ENCODE measurements at places on chromosomes 12 and 14.

- DNase-seq = no peak
Measured at GRCh38 chr14:57462551-57462950, 31.1 kb downstream of the CCDC198 start.

DNA sequence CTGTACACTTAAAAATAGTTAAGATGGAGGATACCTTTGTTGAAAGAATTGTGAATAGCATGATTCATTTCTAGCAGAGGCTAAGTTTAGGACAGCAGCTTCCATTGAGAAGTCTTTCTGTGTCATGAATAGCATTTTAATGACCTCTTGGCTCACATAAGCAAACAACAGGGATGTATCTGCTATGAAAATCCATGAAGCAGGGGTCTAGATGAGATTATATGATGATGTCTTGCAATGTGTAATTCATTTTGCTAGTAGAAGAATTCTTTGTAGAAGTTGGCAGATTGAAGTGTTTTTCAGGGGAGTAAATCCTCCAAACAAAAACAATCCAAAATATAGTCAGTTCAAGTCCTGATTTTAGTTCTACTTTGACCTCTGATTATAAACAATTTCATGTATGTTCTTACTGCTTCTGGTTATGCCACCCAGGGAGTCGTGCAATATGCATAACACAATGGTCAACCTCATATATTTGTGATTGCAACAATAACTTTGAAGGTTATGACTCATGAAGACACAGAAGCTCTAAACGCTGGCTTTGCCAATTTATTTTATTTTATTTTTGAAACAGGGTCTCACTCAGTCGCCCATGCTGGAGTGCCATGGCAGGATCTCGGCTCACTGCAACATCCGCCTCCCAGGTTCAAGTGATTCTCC is 6.9 kb upstream of the RD3L start:
- DNase-seq = no peak

GRCh38 chr14:24713404-24713803 is 79.4 kb upstream of the GZMB start:
- no peak for DNase-seq

- no peak for DNase-seq
Measured at GRCh38 chr12:124650912-124651311, 83.5 kb upstream of the NCOR2 start.

DNA sequence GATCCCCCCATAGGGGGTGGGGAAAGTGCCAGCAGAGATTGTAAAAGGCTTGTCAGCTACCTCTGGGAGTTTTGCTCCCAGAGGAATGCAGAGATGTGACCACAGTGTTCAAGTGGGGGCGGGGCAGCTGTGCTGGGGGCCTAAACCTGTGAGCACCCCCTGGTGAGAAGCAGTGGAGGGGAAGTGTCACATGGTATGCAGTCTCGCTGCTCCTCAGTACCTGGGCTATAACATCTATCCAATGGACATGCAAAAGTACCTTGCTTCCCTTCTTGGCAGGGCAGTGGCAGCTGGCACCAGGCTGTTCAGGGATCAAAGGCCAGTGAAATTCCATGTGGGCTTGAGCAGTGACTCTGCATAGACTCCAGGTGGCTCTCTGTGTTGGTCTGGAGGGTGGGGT is 20.3 kb downstream of the OR4K2 start:
- no peak for DNase-seq

DNA sequence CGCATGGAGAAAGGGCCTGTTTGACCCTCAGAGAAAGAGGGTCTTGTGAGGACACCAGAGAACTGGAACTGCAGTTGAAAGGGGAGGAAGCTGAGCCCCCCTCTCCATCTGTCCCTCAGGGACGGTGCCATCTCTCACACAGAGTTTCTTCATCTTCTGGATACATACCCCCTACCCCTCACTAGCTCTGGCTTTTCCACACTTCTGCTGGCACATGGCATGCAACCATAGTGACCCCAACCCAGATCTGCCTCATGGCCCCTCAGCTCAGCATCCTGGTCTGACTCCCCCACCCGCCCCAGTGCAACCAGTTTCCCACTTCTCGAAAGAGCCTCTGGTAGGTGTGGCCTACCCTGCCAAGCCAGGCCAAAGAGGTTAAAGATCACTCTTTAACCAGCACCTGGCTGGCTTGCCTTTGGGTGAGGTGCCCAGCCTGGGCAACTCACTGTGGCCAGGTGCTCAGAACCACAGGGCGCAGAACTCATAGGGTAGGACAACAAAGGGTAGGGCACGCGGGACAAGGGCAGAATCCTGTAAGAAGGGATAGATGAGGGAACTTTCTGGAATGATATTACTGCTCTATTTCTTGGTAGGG is 25.8 kb downstream of the GALNT16 start:
- DNase-seq = no peak

DNA sequence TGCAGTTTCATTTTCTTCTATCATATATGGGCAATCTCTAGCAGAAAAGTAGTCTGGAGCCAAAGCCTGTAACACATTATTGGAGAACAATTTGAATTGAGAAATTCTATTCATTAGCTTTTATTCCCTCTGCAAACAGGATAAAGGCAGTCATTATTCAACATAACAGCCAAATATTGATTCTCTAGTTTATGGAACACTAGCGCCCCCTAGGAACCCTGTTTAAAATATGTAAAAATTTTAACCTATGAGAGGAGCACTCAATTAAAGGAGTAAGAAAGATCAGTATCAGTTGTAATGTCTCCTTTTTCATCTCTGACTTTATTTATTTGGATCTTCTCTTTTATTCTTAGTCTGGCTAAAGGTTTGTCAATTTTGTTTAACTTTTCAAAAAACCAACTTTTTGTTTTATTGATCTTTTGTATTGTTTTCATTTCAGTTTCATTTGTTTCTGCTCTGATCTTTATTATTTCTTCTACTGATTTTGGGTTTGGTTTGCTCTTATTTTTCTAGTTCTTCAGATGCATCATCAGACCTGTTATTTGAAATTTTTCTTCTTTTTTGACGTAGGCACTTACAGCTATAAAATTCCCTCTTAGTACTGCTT is 4.8 kb upstream of the LMNTD1 start:
- no peak for DNase-seq

DNA sequence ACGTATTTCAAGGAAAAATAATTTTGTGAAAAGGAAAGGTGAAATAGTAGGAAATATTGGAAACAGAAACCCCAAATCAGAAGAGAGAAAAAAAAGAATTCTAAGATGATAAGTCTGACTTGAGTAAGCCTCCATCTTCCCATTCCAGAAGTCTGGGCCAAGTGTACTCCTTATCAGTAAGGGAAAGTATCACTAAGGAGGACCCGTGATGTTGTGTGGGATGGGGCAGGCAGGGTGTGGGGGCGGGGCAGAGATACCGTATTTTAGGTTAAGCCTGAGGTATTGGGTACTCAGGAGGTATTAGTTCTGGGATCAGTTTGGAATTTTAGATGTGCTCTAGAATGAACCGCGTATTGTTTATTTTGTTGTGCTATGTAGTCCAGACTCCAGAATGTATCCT is 33.8 kb upstream of the PSMA6 start:
- DNase-seq = no peak

GRCh38 chr12:122028905-122029560 is 7.3 kb downstream of the BCL7A start:
- DNase-seq = no peak

DNA sequence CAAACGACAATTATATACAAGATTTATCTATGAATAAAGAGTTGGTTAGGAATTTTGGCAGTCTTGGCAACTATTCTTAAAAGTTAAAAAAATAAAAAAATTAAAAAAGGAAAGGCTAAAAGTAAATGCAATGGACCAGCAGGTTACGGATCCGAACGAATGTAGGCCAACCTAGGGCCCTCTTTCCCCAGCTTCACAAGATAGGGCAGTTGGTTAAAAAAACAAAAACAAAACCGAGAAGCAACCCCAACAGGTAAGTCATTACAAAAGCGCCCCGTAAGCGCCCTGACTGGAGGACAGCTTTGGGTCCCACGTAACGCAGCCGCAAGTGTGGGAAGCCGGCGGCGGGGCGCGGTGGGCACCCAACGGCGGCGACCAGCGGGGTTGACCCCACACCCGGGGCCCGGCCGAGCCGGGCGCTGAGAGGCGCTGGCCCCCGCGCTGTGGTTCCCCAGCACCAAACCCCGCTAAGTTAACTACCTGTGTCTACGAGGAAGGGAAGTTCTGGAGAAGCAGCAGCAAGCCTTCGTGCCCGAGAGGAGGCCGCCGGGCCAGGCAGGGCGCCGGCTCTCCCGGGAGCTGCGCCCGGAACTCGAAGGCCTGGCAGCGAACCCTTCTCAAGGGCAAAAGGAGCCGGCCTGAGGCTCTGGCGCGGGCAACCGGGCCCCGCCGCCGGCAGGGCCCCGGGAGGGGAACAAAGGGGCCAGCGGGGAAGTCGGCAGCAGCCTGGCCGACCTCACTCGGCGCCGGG is 882 bp downstream of the HECTD1 start:
- peak; percentile 7 for DNase-seq

DNA sequence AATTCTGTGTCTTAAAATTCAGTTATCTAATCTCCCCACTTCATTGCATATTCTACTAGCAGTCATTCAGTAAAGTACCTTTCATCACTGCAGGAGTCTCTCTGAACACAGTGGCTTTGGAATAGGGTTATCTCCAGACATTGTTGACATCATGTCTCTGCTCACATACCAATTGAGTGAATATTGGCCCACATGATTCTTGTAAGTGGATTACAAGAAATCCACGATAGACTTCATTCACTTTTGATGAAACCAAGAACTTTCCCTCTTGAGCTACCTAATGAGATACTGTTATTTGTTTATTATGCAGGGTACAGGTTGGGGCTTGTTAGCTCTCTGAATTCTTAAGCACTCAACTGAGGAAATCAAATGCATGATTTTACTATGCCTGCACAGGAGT is 284.9 kb downstream of the RAD51B start:
- DNase-seq = peak; percentile 75

GRCh38 chr14:94458096-94458495 is 5.5 kb upstream of the SERPINA11 start:
- no peak for DNase-seq

DNA sequence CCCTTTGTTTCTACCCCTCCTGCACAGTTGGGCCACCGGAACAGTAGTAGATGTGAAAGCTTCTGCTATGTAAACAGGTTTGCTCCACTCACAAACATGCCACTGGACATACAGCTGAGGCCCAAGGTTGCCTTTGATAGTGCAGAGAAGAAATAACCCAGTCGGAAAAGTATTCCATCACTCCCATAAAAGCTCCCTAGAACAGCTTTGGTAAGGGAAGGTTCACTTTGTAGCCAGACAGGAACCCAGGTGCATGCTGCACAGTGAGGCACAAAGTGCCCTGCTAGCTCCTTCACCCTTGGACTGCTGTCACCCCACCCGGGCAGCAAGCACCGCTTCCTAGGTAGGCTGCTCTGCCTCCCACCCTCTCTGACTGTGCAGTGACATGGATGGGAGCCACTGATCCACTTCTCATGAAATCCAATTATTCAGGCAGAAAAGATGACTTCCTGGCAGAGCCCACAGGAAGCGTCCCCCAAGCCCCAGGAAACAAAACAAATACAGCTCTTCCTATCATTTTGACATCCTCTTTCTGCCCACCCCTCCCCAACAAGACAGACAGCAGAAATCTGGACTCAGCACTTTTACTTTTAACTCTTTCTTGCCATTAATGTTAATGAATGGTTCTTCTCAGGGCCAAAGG is 100.2 kb downstream of the SRGAP1 start:
- DNase-seq = no peak

GRCh38 chr12:129440278-129440677 is 463.5 kb downstream of the TMEM132D start:
- no peak for DNase-seq

DNA sequence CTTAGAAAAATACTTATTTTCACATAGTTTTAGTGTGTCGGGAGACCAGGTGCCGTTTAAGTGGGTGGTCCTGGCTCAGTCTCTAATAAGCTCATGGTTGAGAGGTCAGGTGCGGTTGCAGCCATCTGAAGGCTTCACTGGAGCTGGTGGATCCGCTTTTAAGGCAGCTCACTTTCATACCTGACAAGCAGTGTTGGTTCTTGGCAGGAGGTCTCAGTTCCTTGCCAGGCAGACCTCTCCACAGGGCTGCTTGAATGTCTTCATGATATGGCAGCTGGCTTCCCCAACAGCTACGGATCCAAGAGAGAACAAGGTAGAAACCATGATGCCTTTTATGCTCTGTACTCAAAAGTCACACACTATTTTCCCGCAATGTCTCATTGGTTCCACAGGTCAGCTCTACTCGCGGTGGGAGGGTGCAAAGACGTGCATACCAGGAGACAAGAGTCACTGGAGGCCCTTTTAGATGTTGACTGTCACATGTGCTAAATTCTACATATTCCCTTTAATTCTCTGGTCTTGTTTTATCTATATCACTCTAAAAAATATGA is 8.0 kb upstream of the ZDHHC17 start:
- no peak for DNase-seq

- no peak for DNase-seq
Measured at GRCh38 chr14:85276979-85277228, 253.0 kb upstream of the FLRT2 start.

GRCh38 chr12:21453312-21453852 is 15.9 kb downstream of the PYROXD1 start:
- no peak for DNase-seq

DNA sequence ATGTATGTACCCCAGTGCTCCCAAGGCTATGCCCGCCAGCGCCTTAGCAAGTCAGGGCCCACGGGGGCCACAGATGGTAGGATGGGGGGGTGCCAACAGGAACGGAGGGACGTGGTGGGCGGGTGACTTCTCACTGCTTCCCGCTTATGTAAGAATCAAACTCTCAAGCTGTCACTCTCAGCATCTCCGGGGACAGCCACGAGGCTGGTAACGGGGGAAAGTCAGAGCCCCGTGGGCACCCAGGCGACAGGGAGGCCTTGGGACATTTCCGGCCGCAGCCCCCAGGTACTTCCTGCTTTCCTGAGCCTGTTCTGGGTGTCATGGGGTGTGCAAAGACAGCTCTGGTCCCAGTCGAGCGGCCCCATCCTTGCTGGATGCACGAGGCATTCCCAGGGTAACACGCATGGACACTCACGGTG is 59.3 kb downstream of the TESC start:
- DNase-seq = no peak

DNA sequence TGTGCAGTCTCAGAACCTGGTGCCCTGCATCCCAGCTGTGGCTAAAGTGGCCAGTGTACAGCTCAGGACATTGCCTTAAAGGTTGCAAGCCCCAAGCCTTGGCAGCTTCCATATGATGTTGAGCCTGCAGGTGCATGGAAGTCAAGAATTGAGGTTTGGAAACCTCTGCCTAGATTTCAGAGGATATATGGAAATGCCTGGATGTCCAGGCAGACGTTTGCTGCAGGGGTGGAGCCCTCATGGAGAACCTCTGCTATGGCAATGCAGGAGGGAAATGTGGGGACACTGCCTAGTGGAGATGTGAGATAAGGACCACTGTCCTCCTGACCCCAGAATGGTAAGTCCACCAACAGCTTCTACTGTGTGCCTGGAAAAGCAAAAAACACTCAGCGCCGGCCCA is 17.9 kb upstream of the CNIH1 start:
- DNase-seq = no peak

All from AG08395 (cell line).